ENCODE measurements at places on chromosomes 7 and 10.
A peak's percentile ranks its signal among the peaks of the same experiment; 100 is the strongest.

DNA sequence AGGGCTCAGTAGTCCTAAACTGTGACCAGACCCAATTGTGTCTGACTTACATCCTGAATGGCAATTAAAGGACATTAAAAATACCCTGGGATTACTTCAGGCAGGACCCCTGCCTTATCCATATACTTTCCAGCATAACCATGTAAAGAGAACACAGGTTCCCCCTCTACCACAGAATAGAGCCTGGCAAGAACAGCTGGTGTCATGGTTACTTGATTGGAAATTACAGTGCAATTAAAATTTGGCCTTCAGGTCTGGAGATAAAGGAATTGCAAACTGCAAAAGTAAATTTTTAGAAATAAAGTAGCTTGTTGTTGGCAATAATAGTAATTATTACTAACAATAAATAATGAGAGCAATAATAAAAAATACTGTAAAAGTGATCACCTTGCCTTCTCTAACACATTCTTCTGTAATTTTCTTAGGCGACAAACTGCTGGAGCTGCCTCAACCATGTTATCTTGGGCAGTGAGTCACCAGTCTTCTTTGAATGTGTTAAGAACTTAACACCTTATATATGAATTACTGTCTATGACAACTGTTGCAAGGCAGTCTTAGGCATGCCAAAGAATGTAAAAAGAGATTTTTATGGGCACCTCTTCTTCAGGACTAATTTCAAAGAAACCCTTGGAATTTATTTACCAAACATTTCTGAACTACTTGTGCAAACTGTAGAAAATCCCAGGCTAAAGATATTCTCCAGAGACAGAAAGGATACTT, 53.7 kb downstream of the HIBADH start:
- DNase-seq: no peak

GRCh38 chr7:19958309-19958896, 185.0 kb upstream of the TMEM196 start:
- peak; percentile 40 for DNase-seq

DNA sequence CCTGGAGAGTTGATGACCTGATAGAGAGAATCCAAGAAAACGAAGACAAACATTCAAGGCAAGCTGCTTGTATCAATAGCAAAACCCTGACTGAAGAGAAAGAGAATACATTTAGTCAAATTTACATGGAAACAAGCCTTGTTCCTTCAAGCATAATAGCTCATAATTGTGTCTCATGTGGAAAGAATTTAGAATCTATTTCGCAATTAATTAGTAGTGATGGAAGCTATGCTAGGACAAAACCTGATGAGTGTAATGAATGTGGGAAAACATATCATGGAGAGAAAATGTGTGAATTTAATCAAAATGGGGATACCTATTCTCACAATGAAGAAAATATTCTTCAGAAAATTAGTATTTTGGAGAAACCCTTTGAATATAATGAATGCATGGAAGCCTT, 18.0 kb downstream of the RBAK start:
- no peak for DNase-seq

DNA sequence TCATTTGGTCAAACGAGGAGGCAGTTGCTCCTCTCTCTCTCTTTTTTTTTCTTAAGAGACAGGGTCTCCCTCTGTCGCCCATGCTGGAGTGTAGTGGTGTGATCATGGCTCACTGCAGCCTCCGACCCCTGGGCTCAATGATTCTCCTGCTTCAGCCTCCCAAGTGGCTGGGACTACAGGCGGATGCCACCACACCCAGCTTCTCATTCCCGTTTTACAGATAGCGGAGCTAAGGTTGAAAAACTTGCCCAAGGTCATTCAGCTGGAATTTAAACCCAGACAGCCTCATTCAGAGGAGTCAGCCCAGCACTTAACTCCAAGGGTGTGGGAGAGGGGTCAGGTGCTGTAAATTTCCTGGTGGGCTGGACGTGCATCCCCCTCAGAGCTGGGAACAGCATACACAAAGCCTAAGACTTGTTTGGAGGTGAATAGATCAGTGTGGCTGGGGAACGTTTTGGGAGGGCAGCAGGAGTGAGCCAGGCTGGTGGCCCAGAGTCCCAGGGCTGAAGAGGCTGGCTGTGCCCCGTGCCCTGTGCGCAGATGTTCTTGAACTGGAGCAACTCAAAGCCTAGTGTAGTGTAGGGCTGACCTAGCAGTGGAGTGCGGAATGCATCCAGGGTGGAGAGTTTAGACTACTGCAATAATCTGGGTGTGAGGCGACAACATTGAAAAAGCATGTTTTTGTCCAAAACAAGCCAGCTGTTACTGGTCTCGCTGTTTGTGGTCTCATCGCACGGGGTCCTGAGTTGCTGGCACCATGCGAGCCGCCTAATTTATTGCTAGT, 2.3 kb downstream of the HTRA1 start:
- DNase-seq: no peak

DNA sequence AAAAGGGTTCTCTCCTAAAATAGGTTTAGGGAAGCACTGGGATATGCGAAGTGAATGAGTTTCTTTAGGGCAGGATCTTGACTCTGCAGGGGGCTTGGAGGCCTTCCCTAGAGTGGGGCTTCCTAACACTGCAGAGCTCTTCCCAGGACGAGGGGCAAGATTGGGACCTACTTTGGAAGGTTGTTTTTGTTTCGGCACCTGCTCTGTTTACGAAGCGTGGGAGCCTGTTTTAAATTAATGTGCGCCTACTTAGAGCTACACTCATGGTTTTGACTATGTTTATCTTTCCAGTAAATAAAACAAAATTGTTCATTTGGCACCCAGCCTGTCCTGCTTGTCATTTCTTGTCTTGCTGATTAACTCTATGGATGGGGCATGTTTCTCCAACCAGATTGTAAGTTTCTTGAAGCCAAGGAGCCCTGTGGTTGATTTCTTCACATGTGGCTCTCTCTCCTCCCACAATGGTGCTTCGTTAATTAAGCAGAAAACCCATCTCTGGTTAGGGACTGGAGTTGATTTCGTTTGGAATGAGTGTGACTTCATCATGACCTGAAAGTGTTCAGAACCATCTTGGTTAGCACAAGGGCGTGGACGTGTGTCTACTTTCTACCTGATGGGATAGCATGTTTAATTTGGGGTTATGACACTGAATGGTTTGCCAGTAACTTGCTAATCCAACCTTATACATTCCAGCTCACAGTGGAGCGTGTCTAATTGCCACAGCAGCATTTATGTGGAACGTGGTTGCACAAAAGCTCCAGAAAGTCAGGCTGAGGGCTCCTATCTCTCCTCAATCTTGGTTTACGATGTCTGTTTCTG, 98.1 kb downstream of the TCF7L2 start:
- DNase-seq: no peak

- no peak for DNase-seq
Observed at GRCh38 chr7:45593877-45594276, 19.7 kb downstream of the ADCY1 start.

GRCh38 chr10:114684084-114684821, 26.2 kb upstream of the ABLIM1 start:
- DNase-seq: no peak

DNA sequence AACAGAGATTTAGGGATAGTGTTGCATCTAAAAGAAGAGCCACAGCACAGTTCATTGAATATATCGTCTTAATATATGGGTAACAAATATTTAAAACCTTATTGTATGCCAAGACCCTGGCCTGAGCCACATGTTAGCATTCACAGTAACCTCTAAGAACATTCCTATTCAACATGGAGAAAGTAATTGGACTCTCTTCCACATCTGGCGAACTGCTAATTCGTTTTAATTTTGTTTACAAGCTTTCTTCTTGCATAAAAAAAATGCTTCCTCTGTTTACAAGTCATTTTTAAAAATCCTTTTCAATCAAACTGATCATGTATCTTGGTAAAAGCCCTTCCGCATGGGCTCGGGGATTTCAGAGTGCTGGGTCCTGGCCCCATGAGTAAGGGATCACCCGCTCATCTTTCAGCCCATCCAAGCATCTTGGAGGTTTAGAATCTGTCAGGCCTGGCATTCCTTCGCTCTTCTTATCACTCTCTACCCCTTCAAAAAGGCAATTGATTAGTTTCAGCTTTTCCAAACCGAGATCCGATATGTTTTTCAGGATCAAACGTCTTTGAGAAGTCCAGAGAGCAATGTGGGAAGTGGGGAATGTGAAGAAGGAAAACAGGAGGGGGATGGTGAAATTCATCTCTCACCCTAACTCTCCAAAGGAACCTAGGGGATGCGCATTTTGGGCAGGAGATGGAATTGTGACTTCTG, 7.3 kb downstream of the TWIST1 start:
- no peak for DNase-seq

DNA sequence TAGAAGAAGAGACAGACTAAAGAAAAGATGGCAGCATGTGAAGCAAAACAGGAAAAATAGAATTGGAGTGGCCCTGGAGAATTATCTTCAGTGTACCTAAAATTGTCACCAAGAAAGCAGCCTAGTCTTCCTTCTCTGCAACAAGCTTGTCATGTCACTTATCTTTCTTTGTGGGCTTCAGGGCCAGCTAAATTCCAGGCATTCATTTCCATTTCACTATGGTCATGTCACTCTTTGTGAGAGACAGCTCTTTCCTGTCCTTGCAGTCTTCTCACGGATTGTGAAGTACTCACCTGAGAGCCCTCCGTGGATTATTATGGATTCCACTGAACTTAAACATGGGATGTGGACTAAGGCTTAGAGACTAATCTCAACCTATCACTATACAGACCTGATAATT, 9.0 kb upstream of the HKDC1 start:
- DNase-seq: no peak
